ENCODE measurements at places on chromosomes 7 and 10.

GRCh38 chr10:93757801-93758507, at the start of gene LGI1:
Gene LGI1, plus strand, starts transcription at chr10:93757936. Its CDS starts 209 bp downstream, at chr10:93758145.
- DNase-seq: no peak

GRCh38 chr10:75238182-75239095, 2.7 kb upstream of the COMTD1 start:
- no peak for DNase-seq

- DNase-seq: no peak
Measured at GRCh38 chr7:32091608-32092210, 21.5 kb upstream of the PDE1C start.

- DNase-seq: no peak
Measured at GRCh38 chr7:36532981-36533499, 143.4 kb downstream of the ANLN start.

- no peak for DNase-seq
Measured at GRCh38 chr10:45000138-45000751, 478 bp upstream of the ZNF22 start.

DNA sequence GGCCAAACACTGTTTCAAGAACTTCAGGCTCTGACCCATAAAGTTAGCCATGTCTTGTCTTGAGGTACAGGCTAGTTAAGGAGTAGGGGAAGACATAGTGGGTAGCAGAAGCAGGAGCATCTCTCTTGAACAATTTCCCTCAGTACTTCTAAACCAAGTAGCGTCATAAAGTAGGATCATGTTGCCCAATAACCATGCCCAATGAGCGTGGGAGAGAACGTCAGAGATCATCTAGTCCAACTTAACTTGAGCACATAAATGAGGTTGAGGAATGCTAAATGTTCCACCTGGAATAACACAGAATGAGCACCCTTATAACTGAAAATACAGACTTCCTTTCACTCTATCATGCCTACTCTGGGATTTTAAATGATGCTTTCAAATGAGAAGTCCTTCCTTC, 134.9 kb downstream of the AOAH start:
- DNase-seq: no peak

DNA sequence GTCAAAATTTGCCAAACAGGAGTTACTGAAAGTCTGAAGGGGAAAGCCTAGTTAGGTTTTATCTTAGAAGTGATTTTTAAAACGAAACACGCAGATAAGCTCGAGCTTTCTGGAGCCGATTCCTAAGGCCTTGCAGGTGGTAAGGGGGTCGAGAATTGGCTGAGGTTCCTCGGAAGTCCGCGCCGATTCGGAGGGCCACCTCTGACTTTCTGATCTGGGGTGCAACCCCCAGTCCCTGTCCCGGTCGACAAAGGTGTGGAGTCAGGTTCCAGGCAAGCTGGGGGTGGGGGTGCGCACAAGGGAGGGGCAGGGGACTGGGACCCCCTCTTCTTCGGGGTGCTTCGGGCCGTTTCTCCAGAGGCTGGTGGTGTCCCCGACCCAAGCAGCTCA, 701 bp upstream of the CUL1 start:
- DNase-seq: no peak

DNA sequence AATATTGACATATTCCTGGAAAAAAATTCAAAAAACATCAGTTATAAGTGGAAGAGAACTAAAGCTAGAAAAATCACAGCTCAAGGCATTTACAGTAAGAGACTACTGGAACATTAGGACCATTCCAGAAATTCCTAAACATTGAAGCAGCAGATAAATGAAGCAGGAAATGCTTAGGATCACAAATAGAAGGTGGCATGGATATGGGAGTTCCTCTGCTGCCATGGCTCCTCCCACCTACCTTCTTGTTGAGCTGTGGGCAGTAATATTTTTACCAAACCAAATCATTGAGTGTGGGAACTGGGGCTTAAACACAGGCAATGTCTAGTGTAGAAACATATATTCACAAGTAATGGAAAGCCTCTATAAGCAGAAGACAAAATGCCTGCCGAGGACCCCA, 292.8 kb downstream of the ANKRD7 start:
- DNase-seq: no peak

DNA sequence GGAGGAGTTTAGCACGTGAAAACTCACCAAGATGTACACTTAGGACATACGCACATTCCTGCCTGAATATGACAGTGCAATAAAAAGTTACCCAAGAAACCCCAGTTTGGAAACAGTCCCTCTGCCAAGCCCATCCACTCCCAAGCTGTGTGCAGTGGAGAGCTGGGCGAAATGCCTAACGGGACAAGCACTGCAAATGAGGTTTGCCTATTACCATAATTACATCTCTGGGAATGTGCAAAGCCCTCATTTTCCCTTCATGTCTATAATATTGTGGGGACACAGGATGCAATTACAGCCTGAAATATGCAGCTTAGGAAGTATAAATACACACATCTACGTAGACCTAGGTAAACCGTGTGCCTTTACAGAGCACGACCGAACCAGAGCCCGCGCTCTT, 117.5 kb downstream of the PLXNA4 start:
- DNase-seq: no peak

GRCh38 chr7:25944777-25945515, 207.1 kb upstream of the NFE2L3 start:
- DNase-seq: no peak

- DNase-seq: no peak
Measured at GRCh38 chr7:116726713-116727431, 54.9 kb downstream of the MET start.

DNA sequence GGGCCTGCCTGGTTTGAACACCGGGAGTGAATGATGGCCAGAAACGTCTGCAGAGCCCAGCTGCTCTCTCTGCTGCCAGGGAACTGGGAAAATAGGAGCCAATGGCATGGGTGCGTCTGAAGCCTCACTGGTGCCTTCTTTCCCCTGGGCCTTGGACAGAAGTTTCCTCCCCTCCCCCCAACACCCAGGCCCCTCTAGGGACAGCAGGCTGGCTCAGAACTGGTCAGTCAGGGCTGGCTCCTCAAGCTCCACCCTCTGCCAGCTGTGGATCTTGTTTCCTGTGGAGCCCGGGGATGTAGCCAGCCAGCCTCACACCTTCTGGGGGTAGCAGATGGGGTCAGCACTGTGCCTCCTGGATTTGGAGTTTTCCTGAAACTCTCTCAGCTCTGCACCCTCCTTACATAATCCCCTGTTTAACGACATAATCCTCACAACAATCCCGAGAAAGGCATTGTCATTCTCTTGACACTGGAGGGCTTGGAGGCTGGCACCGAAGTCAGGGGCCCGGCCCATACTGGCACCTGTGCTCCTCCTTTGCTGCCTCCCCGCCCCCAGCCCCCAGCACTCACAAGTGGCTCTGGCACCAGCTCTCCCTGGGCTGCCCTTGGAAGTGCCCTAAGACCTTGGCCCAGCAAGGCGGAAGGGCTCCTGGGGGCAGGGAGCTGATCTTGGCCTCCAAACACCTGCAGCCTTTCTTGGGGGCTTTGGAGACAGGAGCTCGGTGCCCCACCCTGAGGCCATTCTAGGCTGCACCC, 5.7 kb downstream of the LDB3 start:
- DNase-seq: no peak

GRCh38 chr7:109868215-109868860, 1222.6 kb upstream of the LRRN3 start:
- DNase-seq: no peak

DNA sequence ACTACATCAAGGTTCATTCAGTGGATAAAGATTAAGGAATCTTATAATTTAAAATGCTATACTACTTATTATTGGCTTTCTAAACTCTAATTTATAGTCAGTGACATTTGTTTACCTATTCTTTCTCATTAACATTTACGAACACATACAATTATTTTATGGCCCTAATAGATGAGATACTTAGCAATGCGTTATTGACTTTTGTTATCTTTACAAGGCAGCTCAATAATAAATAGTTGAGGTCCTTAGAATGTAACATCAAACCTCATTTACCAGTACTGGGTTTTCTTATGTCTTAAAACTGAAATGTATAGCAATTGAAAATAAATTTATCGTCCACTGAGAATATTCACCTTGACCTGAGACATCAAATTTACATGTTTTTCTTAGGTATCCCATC, 89.0 kb downstream of the THSD7A start:
- DNase-seq: no peak

- DNase-seq: no peak
Measured at GRCh38 chr10:130489891-130490290, 353.7 kb downstream of the GLRX3 start.

DNA sequence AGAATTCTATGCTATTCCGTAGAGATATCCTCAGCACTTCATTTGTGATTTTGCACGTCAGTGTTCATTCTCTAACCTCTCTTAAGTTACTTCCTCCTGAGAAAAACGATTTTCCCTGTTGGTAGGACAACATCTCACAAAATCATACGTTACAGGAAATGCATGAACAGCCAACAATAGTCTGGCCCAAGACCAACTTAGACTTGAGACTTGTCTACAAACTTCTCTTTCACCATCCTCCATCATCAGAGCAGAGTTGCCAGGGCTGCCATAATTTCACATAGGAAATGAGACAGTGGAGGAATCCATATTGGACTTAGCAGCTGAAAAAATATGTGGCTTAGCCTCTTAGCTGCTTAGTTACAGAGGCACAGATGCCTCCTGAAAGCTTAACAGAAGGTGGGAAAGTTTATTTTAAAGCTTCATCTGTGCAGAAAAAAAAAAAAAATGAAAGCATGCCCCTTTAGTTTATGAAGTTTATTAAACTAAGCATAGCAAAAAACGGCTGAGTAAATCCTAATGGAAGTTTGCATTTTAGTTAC, 222.5 kb upstream of the CACNA2D1 start:
- DNase-seq: no peak

GRCh38 chr7:88395715-88396114, 89.0 kb upstream of the STEAP4 start:
- no peak for DNase-seq

DNA sequence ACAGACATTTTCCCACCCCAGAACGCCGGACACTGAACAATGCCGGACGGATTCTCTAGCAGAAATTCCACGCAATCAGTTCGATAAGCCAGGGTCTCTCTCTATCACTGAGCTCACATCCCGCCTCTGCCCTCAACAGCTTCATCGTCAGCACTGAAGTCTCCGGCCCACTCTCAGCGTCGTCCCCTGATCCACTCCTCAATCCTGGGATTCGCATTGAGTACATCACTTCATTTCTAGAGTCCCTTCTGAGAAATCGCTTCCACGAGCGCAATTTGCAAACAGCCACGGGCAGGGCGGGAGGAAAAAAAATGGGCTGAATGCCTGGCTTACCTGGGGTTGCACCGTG, 365 bp downstream of the YME1L1 start:
- DNase-seq: no peak

DNA sequence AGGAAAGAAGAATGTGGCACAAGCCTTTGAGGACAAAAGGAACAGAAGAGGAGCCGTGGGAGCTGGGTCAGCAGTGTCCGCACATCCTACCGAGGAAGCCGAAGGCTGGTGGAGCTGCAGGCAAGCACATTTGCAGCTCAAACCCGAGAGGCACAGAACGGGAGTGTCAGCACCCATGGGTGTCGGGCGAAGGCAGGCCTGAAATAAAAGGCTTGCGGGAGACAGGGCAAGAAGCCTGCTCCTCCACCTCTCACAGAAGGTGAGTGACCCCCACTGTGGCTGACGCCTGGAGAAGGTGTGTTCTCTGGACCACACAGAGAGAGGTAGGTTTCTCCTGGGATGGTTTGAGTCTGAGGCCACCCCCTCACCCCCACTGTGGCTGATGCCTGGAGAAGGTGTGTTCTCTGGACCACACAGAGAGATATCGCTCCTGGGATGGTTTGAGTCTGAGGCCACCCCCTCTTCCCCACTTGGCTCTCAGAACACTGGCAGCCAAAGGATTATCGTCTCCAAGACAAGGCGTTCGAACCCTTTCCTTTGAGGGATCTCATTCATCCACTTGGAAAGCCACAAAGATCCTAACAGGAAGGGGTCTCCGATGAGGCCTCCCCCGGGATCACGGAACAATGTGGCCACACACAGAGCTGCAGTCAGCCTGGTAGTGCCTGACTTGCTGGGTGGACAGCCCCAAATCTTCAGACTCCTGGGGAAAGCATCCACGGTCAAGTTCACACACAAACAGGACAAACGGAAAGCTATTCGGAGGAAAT, 21.6 kb upstream of the GTPBP4 start:
- DNase-seq: no peak

GRCh38 chr10:104104418-104104817, 17.6 kb upstream of the SFR1 start:
- no peak for DNase-seq

GRCh38 chr7:16770657-16771329, 17.2 kb downstream of the TSPAN13 start:
- DNase-seq: no peak

DNA sequence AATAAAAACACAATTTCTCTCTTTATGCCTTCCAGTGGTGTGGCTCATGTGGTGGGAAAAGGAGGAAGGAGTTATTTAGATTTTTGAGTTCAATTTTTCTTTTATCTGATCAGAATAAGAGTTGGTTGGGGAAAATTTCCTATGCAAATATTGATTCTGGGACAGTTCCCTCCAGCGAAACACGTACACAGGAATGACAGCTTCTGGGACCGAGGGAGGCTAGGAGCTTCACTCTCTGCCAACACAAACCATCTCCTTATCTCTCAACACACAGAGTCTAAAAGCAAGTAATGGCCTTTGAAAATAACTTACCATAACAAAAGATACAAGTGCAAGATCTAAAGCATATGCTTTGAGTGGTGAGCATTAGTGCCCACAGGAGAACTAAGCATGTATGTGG, 122.7 kb downstream of the RAPGEF5 start:
- no peak for DNase-seq

- DNase-seq: no peak
Measured at GRCh38 chr10:130998642-130999041, 312.9 kb downstream of the TCERG1L start.

DNA sequence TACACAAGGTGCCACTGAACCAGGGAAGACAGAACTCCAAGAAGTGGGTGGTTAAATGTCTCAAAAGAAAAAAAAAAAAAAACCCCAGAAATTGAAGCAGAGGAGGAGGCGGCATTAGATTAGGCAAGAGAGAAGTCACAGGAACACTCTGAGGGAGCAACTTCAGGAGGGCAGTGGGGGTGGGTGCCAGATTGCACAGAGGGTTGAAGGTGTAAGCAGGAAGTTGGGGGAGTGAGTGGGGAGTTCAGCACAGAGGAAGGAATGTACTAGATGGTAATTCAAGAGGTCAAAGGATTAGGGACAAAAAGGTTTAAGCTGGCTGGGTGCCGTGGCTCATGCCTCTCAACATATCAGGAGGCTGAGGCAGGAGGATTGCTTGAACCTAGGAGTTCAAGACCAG, 110.0 kb upstream of the PDLIM1 start:
- DNase-seq: no peak

- DNase-seq: no peak
Measured at GRCh38 chr7:121037957-121038716, 49.6 kb downstream of the CPED1 start.

DNA sequence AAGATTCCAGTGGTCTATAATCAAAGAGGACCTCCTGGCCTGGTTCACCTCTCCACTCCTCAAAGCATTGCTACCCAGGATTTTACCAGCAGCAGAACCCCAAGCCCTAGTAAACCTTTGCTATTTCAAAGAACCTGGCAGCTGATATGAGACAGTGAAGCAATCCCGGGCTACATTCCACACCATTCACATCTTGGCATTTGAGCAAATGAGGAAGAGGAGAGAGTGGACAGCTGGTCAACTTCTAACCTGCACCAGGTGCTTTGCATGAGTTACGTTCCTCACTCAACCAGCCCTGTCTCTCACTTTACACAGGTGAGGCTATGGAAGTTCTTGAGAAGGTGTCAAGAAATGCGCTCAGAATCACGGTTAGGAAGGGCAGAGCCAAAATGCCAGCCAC, 1.1 kb downstream of the CCDC3 start:
- DNase-seq: no peak

- no peak for DNase-seq
Measured at GRCh38 chr7:1970895-1971294, 261.9 kb downstream of the MAD1L1 start.

Data from NCI-H187 treated with DMSO at 0.1 percent for 48 hours (cell line).